ENCODE measurements at places on chromosomes 3 and 15. TPM values are rescaled to one million over a fixed set of nuclear protein-coding genes. Genes with fewer than 3 reads are reported as not detected.

The DENND4A gene
- 20.9 TPM for total RNA-seq

The HGD gene
- 1.8 TPM for total RNA-seq

The OR5H6 gene
- total RNA-seq: not detected

The SNX22 gene
- total RNA-seq: 18.6 TPM

The LDHAL6B gene
- total RNA-seq: not detected

The SPRED1 gene
- total RNA-seq: 50.6 TPM

The COPG1 gene
- 182 TPM for total RNA-seq

The PPM1M gene
- 55.2 TPM for total RNA-seq

The ATP13A4 gene
- 152 TPM for total RNA-seq

- no peak for DNase-seq
Observed at GRCh38 chr3:172270557-172271166, 177.6 kb downstream of the GHSR start.

DNA sequence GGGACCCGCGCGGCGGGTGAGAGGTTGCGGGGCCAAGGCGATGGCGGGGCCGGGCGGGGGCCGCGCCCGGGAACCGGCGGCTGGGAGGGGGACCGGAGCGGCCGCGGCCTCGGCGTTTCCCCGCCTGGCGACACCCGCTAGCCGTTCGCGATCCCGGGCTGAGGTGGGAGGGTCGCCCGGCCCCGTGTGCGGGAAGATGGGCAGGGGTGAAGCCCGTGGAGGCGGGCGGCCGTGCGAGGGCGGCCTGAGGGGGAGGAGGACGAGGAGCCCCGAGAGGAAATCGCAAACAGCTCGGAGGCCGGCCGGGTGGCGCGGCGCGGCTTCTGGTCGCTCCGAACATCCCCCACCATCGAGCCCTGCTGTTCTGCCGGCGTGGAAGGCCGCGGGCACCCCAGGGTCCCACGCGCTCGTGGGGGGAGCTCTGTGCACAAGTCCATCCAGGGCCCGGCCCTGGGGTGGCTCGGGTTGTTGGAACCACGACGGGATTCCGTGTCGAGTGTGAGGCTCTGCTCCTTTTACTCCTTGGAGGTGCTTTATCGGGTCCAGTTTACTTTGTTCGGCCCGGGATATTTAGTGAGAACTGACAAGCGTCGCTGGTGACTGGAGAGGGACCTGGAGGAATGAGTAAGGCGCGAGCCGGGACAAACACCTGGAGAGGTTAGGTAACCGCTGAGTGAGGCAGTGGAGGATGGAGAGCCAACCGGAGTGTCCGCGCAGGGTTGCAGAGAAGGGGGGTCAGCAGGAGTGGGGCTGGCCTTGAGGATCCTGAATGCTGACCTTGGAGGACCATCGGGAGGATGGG is 728 bp downstream of the CRTC3 start:
- peak; percentile 93 for DNase-seq

- DNase-seq: no peak
Observed at GRCh38 chr3:158918451-158918850, 116.6 kb downstream of the MFSD1 start.

GRCh38 chr15:40460404-40460803 is 10.4 kb upstream of the CHST14 start:
- DNase-seq: no peak

DNA sequence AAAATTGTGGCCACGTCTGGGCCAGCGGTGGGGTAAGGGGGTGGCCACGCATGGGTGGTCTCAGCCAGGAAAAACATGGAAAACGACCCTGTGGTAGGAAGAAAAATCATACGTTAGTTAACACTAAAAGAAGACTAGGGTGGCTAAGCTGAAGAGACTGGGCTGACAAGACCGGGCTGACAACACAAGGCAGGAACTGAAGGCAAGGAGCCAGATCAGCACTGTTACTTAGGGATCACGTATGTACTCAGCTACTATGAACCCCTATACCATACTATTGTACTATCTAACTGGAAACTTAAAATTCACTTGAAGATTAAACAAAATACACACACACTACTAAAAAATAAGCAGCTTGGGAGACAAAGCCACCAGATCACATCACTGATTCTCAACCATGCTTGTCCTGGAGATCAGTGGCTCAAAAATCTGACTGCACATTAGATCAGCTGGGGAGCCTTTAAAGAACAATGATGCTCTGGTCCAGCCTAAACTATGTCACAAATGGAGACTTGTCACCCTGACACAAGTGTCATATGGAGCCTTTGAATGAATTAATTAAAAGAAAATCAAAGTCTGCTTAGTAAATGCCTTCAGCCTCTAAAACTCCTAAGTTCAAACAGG is 442.2 kb downstream of the SHQ1 start:
- no peak for DNase-seq

DNA sequence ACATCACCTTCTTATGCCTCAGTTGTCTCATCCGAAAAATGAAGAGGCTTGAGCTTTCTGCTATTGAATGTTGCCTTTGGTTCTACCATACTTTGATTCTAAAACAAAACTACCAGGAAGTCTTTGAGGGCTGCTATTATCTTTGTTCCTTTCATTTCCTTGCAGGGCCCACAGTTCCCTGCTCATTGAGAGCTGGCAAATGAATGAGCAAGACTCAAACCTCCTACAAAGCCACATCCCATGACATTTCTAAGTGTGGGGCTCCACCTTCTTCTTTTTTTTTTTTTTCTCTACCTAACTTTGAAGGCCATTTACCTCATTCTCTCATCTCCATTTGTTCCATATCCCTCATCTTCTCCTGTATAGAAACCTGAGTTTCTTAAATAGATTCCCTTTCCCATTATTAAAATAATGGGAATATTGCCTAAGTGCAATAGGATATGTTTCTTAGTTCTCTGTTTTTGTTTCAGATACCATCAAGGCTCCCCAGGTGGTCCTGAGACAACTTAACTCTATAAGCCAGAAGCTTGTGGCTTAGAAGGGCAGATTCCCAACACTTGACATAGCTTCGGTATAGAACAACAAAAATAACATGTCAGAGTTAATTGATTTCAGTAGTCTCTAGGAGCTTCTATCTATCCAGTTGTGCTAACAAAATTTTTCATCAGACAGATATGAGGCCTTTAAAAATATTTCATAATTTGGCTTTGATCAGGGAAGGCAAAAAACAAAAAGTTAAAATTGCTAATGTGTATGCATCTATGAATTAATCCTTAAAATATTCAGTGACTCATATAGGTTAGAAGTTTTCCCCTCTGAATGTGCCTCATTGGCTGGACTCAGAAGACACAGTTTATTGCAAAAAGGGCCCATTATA is 951.6 kb downstream of the TUSC7 start:
- no peak for DNase-seq

DNA sequence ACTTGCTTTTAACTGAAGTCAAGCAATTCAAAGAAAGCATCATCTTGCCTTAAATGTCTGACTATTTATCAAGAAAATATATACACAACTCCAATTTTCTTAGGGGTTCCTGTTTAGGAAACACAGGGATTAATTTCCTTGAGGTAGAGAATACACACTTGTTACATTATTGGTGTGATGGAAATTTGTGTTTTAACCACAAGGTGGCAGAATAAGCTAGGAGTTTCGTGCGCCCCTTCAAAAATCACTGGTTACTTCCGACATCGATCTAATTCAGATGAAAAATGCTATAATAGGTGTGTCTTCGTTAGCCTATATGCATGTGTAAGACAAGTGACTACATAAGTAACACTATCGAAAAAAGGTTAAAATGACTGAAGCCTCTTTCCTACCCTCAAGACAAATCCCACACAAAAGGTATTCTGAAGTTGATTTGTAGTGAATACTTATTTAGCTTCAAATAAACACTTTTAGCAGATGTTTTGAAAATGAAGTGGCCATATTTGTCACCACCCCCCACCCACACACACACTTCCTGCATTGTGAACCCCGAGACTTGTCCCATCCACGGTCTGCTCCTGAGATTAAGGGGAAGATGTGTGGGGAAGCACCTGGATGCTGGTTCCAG is 246.5 kb downstream of the ROBO1 start:
- no peak for DNase-seq

DNA sequence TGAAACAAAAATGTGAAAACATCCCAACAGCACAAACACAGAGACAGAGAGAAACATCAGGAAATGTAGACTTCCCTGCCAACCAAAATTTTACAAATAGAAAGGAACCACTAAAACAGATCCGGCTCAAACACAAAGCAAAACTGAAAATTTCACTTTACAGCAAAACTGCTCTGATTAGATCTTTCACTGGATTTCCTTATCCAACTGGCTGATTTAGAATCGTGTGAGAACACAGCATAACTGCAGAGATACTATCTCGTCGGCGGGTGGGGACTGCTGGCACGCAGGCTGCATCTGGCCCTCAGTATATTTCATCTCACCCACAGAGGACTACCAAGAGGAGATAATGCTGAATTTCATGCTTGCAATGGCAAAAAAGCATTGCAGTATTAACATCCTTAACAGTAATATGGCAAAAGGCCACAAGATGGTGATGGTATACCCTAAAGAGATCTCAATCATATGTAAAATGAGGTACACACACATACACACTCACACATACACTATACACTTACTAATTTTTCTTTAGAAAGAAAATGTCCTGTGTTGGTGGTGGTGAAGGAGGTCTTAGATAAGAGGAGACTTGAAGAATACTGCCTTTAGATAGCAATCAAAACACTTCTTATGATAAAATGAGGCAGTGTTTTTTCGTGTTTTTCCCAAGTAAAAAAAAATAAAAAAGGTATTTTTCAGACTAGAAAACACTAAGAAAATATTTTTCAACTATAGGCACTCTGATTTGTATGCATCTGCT is 10.6 kb upstream of the LEO1 start:
- DNase-seq: no peak

GRCh38 chr3:3804560-3804959 is 5.3 kb downstream of the LRRN1 start:
- DNase-seq: no peak

DNA sequence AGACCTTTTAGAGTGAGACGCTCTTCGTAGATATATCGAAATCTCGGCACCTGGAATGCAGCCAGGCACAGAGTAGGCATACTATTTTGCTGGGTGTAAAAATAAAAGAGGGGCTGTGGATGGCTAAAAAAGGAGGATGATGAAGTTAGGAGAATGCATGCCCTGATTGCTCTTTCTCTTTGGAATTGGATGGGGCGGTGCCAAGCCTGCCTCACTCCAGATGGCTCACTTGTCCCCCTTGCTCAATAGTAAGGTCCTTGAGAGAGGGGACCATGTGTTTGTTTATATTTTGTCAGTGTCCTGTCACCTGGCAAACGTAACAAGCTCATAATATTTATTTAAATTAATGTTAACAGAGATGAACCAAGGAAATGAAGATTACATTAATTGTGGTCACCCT is 33.0 kb downstream of the SNRK start:
- DNase-seq: no peak

DNA sequence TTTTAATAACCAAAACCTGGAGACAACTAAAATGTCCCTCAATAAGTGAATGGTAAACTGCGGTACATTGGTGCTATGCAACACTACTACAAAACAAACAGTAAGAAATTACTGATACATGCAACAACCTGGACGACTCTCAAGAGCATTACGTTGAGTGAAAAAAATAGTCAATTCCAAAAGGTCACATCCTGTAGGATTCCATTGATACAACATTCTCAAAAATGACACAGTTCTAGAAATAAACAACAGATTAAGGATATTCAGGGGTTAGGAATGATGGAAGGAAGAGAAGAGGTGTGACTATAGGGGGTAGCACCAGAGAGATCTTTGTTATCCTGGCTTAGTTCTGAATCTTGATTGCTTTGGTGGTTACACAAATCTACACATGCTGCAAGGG is 72.2 kb downstream of the ZNF148 start:
- no peak for DNase-seq

- DNase-seq: no peak
Observed at GRCh38 chr3:136546720-136547119, 205.5 kb downstream of the STAG1 start.

DNA sequence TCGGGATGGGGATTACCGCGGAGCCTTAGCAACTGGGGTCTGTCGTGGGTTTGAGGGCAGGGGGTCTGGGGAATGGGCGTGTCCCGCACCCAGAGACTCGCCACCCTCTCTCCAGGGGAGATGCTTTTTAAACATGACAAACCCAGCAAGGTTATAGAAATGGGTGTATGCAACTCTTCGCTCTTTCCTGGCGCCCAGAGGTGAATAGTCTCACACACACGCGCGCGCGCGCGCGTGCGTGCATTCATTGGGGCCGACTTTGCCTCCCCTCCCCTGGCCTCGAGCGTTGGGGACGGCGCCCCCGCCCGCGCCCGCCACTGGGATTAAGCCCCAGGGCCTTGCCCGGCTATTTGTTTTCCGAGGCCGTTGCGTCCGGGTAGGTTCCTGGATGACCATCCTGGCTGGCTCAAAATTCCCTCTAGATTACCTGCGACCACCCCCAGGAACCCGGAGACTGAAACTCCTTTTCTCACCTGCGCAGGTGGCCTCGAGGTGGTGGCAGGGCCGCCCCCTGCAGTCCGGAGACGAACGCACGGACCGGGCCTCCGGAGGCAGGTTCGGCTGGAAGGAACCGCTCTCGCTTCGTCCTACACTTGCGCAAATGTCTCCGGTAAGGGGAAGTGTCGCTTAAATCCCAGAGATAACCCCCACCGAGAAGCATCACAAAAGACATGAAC is 777 bp downstream of the GPR160 start:
- DNase-seq: peak; percentile 91

DNA sequence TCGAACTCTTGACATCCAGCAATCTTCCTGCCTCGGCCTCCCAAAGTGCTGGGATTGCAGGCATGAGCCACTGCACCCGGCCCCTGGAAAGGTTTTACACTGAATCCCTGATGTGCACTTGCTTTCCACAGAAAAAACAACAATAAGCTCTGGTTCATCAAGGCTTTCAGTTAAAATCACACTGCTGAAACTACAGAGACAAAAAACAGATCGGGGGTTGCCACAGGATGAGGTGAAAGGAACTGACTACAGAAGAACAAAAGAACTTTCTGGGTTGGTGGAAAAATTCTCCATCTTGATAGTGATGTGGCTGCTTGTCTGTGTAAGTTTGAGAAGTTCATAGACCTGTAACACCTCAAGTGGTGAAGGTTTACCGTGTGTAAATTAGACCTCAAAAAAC is 2.9 kb downstream of the RAB43 start:
- no peak for DNase-seq

GRCh38 chr15:101489599-101490407 is at the start of gene PCSK6:
TSS of gene PCSK6 (minus strand) at chr15:101489707. CDS start at chr15:101489670, 37 bp downstream.
- peak; percentile 89 for DNase-seq

DNA sequence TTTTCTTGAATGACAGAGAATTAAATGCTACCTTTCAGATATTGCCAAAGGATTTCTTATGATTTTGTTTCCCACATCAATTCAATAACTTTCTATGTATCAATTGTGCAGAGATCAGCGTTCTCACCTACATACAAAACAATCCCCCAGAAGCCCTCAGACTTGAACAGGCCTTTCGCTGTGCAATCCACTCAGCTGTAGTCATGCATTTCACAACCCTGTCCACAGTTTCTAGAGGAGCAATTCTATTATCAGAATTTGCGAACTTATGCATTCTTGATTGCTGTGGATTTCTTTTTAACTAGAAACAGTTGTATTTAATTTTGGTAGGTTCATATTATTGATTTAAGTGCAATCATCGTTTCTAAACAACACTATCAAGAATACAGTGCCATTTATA is 13.7 kb upstream of the ALCAM start:
- DNase-seq: no peak

- no peak for DNase-seq
Observed at GRCh38 chr3:41089566-41089965, 109.7 kb upstream of the CTNNB1 start.

- DNase-seq: no peak
Observed at GRCh38 chr3:129577366-129577765, 29.1 kb downstream of the PLXND1 start.

GRCh38 chr15:84878504-84878903 is 6.0 kb upstream of the SLC28A1 start:
- DNase-seq: peak; percentile 82

GRCh38 chr3:31728403-31728802 is 195.7 kb downstream of the STT3B start:
- DNase-seq: no peak

Measured in upper lobe of left lung (tissue), 6 donors.